CD4-positive, alpha-beta T cell treated with Interferon gamma for 1 hour (primary cell): ENCODE measurements at places on chromosomes 4 and X.

GRCh38 chr4:20480165-20480947, 219.9 kb upstream of the PACRGL start:
- DNase-seq: no peak

DNA sequence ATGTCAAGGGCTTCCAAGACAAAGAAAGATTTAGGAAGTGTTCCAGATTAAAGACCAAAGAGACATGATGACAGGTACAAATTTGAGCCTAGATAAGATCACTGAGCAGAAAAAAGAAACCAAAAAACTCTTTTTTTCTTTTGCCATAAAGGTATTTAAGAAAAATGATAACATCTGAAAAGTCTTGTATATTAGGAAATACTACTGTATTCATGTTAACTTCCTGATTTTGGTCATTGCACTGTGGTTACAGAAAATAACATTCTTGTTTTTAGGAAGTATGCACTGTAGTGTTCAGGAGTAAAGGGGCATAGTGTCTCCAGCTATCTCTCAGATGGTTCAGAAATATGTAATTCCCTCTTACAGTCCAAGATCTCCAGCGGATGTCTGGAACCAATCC, 37.1 kb downstream of the RWDD4 start:
- DNase-seq: no peak

DNA sequence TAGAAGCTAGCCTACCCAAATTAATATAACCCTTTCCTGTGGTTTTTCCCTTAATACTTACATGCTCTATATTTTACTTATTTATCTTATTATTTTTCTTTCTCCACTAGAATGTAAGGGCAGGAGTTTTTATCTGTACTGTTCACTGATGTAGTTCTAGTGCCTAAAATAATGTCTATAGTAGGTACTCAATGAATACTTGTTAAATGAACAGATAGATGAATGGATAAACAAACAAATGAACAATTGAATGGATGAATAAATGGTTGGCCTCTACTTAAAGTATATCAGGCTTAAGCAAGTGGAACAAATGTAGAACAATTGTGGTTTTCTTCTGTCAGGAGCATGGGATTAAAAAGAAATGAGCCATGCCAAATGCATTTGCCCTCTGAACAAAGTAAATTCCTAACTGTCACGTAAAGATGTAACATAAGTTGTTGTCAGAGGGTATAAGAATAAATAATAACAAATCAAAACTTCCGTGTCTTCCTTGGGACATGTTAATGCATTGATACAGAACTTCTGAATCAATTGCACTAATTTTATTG, 54.1 kb downstream of the SYTL5 start:
- DNase-seq: no peak

DNA sequence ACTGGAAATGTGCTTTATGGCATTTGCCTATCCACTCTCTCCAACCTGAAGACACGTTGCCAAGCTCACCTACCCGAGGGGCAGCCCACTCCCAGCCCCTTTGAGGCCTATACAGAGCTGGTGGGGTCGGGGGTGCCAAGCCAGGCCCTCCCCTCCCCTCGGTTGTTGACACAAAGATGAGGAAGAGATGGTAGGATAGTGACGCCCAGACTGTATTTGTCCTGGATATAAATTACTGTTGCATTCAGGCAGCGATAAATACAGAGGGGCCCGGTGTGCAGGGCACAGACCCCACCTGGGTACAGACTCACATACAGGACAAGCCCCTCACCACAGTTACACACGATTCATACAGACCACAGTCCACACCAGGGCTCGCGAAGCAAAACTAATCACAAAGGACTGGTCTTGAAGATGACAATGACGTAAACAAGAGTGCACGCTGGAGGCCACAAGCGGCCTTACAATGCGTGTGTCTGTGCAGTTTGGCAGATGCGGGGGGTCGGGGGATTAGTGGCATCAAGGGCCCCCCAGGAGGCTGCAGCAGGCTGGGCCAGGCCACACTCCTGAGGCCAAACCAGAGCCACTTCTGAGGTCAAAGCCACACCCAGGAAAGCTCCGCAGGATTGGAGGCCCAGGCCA, 14.6 kb downstream of the DGKQ start:
- no peak for DNase-seq

DNA sequence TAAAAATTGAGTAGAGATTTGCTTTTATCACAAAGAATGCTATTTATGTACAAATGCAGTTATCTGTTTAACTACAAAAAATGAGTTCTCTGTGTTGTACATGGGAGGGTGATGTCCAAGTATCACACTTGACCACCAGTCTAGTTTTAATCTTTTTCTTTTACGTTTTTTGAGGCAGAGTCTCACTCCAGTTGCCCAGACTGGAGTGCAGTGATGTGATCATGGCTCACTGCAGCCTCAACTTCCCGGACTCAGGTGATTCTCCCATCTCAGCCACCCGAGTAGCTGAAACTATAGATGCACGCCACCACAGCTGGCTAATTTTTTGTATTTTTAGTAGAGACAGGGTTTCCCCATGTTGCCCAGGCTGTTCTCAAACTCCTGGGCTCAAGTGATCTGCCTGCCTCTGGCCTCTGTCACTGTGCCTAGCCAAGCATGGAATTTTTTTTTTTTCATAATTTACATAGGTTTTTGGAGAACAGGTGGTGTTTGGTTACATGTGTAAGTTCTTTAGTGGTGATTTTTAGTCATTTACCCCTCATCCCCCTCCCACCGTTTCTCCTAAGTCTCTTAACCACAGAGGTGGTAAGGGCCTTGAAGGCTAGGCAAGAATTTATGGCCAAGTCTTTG, 47.9 kb upstream of the RPA4 start:
- no peak for DNase-seq

- peak; percentile 2 for DNase-seq
Observed at GRCh38 chr4:40656201-40656863, 26.7 kb upstream of the RBM47 start.

- DNase-seq: no peak
Observed at GRCh38 chrX:130426531-130426930, 24.7 kb downstream of the RBMX2 start.

GRCh38 chr4:112327965-112328733, 31.0 kb downstream of the ALPK1 start:
- DNase-seq: no peak

DNA sequence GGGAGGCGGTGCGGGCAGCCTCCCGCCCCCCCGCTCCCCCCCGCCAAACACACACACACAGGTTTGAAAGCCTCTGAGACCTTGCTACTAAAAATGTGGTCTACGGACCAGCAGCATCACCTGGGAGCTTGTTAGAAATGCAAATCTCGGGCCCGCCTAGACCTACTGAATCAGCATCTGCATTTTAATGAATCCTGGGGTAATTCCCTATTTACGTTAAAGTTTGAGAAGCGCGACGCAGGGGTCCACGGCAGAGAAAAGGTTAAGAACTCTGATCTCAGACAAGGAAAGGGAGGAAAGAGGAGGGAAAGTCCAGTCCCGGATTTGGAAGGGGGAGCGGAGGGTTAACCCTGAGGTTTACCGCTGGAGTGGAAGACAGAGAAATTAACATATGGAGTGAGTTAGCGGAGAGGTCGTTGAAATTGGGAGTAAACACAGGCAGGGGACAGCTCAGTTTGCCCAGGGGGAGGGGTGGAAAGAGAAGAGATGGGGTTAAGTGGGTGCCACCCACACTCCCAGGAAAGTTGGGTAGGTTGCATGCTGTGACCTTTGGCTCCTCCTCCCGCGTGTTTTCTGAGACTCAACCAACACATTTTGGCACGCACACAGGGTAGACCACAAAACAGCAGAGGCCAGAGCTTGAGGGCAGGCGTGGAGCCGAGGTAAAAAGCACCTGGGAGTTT, 483.6 kb downstream of the BCOR start:
- no peak for DNase-seq

- no peak for DNase-seq
Observed at GRCh38 chrX:66751136-66751782, 112.4 kb upstream of the EDA2R start.

GRCh38 chr4:36322921-36323354, 41.5 kb downstream of the DTHD1 start:
- DNase-seq: peak; percentile 63

- no peak for DNase-seq
Observed at GRCh38 chrX:106220177-106220576, 52.1 kb downstream of the PWWP3B start.

GRCh38 chrX:110136136-110136535, 133.2 kb downstream of the TMEM164 start:
- DNase-seq: no peak

DNA sequence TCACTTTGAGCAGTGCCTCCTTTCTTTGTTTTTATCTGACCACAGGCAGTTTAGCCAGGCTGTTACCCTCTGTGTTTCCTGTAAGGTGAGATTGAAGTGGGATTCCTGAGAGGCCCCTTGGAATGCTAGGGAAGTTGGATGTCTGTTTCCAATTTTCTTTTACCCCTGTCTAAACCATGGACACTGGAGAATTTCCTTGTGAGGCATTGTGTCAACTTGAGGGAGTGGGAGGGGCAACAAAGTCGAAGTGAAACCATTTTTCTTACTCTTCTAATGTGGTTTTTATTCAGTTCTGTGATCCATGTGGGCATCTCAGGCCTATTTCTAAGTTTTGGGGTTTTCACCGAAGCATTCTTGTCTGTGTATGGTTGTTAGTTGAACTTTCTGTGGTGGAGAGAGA, 296.1 kb upstream of the UGT8 start:
- no peak for DNase-seq

DNA sequence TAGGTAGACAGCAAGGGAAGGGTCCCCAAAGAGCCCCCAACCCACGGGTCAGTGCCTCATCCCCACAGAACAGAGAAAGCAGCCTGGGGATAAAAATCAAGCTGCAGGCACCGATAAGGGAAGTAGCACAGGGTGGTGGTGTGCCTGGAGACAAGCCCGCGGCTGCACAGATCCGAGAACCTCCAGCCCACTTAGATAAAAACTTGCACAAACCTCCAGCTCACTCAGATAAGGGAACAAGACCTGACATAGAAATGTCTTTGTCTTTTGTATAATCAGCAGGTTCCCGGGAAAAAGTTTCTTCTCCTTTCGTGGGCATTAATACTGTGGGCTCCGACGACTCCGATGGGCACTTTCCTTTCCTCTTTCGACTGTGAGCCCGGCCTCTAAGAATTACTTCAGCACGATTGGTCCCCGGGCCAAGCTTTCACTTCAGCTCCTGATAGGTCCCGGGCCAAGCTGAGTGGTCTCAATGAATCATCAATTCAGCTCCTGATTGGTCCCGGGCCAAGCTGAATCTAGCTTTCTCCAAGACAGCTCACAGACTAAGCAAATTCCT, 32.4 kb downstream of the PRDX4 start:
- peak; percentile 22 for DNase-seq

GRCh38 chr4:92387459-92388069, 83.8 kb downstream of the GRID2 start:
- DNase-seq: no peak

GRCh38 chrX:149213264-149213663, 291.8 kb downstream of the IDS start:
- no peak for DNase-seq

- DNase-seq: no peak
Observed at GRCh38 chr4:153409924-153410501, 56.1 kb upstream of the TMEM131L start.

GRCh38 chrX:124098089-124098488, 136.6 kb downstream of the STAG2 start:
- no peak for DNase-seq

DNA sequence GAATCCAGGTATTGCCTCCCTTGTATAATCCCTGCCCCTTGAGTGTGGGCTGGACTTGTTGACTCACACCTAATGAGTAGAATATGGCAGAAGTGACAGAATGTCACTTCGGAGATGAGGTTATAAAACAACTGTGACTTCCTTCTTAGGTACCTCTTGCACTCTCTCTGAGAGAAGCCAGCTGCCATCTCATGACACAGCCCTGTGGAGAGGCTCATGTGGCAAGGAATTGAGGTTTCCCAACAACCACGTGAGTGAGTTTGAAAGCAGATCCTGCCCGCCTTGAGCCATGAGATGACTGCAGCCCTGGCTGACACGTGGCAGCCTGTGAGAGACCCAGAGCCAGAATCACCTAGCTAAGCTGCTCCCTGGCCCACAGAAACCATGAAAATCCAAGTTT, 13.5 kb downstream of the ASB11 start:
- peak; percentile 66 for DNase-seq

GRCh38 chr4:7195546-7196287, 3.4 kb downstream of the SORCS2 start:
- no peak for DNase-seq

- DNase-seq: no peak
Observed at GRCh38 chr4:3682236-3683076, 83.7 kb upstream of the ADRA2C start.

DNA sequence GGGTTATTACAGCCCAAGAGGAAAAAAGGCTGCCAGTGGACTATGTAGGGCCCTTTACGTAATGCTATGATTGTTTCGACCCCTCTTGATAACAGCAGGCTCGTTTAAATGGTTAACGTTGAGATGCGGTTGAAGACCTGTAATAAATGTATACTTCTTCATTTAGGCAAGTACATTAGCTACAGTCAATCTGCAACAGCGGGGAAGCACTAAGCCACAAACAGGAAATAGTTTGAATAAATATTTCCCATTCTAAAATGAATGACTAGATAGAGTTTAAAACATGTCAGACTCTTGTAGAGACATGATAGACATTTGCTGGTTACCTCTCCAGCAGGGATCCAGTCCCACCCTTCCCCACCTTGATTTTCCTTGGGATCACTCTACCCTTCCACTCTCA, 38.1 kb upstream of the STIM2 start:
- no peak for DNase-seq

- no peak for DNase-seq
Observed at GRCh38 chr4:156598138-156598681, 373.4 kb downstream of the PDGFC start.

DNA sequence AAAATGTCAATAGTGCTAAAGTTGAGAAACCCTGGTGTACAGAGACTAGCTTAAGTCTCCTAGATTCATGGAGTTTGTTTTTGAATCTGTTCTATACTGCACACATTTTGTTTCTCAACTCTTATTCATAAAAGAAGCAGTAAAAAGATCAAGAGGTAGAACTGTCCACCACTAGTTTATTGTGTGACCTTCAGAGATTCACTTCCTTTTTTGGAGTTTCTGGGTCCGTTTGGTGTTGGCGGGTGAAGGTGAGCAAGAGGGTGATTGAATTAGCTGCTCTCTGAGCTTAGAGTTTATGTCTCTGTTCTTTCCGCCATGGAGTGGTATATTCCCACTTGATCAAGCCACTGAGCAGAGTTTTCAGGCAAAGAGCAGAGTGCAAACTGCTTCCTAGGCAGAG, 21.4 kb upstream of the PLAC1 start:
- DNase-seq: no peak

- DNase-seq: no peak
Observed at GRCh38 chrX:2715066-2715600, 24.0 kb downstream of the CD99 start.

GRCh38 chr4:144174401-144175067, 34.0 kb upstream of the GYPA start:
- no peak for DNase-seq

GRCh38 chr4:113179091-113179490, 129.6 kb downstream of the ANK2 start:
- no peak for DNase-seq

- no peak for DNase-seq
Observed at GRCh38 chrX:2526390-2526789, 25.6 kb upstream of the DHRSX start.

DNA sequence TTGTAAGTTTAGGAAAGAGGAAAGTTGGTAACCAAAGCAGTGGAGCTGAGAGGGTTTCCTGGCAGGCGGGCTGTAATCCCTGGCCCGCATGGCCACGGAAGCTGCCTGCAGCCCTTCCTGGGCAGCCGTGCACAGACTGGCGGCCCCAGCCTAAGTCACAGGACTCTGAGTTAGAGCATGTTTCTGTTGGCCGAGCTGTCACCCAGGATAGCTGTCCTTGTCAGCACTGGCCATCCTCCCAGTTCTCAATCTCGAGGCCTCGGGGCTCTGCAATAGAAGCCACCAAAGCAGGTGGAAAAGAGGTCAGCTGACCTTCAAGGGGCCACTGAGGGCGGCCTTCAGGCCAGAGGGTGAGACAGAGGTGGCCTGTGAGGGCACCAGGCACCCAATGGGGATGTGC, 20.5 kb downstream of the PNMA6E start:
- no peak for DNase-seq
